Karpas-422 (cell line): ENCODE measurements at places on chromosomes 16 and 17. TPM values are rescaled to one million over a fixed set of nuclear protein-coding genes. Genes with fewer than 3 reads are reported as not detected.

Gene PABPN1L
- total RNA-seq, result not detected in 2 replicates

Gene ZP2
- not detected in 2 replicates for total RNA-seq

Gene ALOX15
- total RNA-seq, result 0.72 and 1.5 TPM in 2 replicates

Gene YPEL3
- 62.1 and 93.0 TPM in 2 replicates for total RNA-seq

Gene ZNF594
- total RNA-seq, result 14.5 and 23.0 TPM in 2 replicates

Gene LIG3
- 28.2 and 31.7 TPM in 2 replicates for total RNA-seq

Gene CCL23
- not detected in 2 replicates for total RNA-seq

Gene IL32
- not detected in 2 replicates for total RNA-seq

Gene PRSS22
- not detected in 2 replicates for total RNA-seq

Gene ARSG
- total RNA-seq, result 47.1 and 63.2 TPM in 2 replicates

Gene SSTR5
- total RNA-seq, result not detected in 2 replicates

Gene UBFD1
- 43.1 and 69.5 TPM in 2 replicates for total RNA-seq

Gene HSD17B2
- not detected in 2 replicates for total RNA-seq

Gene KRTAP4-3
- not detected in 2 replicates for total RNA-seq

Gene MYH8
- total RNA-seq, result not detected in 2 replicates

Gene CLEC18B
- total RNA-seq, result 4.5 and 6.0 TPM in 2 replicates

Gene HES7
- 0.37 and 2.1 TPM in 2 replicates for total RNA-seq

Gene NPIPB2
- 4.5 and 17.6 TPM in 2 replicates for total RNA-seq

Gene SEC14L5
- total RNA-seq, result not detected in 2 replicates

Gene CUEDC1
- total RNA-seq, result 0.71 and 2.6 TPM in 2 replicates

Gene PGS1
- 15.9 and 33.3 TPM in 2 replicates for total RNA-seq

Gene FASN
- 94.1 and 197 TPM in 2 replicates for total RNA-seq

Gene MRPL45
- total RNA-seq, result 42.0 and 45.5 TPM in 2 replicates

Gene TMEM106A
- 9.0 and 14.5 TPM in 2 replicates for total RNA-seq

Gene XYLT2
- total RNA-seq, result 11.4 and 30.4 TPM in 2 replicates
